ENCODE measurements at places on chromosomes 16 and 17.

DNA sequence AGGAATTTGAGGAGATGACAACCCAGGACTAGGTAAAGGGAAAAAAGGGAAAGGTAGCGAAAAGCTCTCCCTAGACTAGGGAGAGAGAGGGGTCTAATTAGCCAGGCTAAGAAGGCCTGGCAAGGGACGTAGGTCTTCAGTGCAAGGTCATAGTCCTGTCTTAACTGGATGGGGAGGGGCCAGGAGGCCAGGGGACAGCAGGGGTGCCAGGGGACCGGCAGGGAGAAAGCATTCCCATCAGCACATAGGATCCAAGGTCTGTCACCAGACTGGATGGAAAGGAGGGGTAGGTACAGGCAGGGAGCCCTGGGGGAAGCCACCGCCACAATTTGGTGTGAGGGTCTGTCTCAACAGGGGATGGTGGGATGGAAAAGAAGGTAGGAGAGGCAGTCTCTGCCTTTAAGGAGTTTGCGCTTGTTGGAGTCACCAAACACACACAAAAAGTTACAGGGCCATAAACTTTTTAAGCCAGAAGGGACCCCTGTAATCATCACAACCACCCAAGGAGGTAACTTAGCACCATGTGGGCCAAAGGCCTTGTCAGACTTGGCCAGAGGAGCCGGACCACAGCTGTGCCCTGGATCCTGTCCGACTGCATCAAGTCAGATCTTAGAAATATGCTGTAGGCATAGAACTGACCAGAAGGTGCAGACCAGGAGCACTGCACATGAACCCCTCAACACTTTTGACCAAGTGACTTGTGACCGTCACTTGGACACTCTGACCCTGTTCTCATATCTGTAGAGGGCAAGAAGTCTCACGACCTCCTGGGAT lies 10.0 kb downstream of the AXIN2 start:
- no peak for DNase-seq

GRCh38 chr17:63500543-63501390 lies 22.4 kb upstream of the KCNH6 start:
- no peak for DNase-seq

GRCh38 chr16:50121278-50121677 lies 31.8 kb upstream of the TENT4B start:
- DNase-seq = no peak

GRCh38 chr17:14935139-14935841 lies 329.8 kb downstream of the PMP22 start:
- no peak for DNase-seq

DNA sequence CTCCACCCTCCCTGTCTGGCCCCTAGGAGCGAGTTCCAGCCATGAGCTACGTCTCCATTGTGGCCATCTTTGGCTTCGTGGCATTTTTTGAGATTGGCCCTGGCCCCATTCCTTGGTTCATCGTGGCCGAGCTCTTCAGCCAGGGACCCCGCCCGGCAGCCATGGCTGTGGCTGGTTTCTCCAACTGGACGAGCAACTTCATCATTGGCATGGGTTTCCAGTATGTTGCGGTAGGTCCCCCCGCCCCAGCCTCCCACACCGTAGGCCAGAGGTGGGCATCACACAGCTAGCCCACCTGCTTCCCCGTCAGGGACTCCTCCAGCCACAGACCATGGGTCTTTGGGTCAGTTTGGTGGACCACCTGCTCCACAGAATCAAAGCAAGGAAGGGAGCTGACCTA lies 4.2 kb downstream of the SLC2A4 start:
- no peak for DNase-seq

DNA sequence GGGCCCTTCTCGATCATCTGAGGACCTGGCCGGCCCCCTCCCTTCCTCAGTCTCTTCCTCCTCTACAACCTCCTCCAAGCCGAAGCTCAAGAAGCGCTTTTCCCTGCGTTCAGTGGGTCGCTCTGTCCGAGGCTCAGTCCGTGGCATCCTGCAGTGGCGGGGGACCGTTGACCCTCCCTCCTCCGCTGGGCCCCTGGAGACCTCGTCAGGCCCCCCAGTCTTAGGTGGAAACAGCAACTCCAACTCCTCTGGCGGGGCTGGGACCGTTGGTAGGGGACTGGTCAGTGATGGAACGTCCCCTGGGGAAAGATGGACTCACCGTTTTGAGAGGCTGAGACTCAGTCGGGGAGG lies 2.8 kb downstream of the SH2B1 start:
- no peak for DNase-seq

DNA sequence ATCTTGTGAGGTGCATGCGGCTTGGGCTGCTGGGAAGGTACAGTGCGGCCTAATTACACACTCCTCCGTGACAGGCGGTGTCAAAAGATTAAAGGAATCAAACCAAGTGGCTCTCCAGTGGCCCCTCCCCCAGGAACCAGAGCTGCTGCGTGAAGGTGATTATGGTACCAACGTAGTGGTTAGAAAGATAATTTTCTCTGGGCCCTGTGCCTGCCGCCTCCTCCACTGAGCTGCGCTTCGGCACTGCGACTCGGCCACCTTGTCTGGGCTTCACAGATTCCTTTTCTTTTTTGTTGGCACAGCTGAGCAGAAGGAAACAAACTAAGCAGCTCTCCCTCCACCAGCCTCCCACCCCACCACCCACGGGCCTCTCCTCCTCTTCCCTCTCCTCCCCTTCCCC lies 113.2 kb upstream of the SDK2 start:
- no peak for DNase-seq

- no peak for DNase-seq
Measured at GRCh38 chr17:44909681-44910144, 5.6 kb downstream of the GFAP start.

DNA sequence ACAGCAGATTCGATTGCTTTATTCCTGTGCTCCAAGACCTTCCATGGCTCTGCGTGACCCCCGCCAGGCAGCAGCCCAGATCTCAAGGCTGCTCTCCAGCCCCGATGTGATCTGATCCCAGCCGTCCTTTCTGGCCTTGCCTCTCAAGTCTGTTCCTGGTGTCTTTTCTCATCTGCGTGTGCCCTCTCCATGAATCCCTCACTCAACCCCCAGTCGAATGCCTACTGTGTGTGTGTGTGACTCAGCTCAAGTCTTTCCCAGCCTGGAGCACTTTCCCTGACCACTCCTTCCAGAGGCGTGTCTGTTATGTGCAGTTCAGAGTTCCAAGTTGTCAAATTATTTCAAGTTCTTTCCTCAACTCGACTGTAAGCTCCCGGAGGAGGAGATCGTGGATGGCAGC lies 64.0 kb downstream of the MRM1 start:
- DNase-seq = no peak

- no peak for DNase-seq
Measured at GRCh38 chr17:74380959-74381808, 13.9 kb downstream of the GPR142 start.

DNA sequence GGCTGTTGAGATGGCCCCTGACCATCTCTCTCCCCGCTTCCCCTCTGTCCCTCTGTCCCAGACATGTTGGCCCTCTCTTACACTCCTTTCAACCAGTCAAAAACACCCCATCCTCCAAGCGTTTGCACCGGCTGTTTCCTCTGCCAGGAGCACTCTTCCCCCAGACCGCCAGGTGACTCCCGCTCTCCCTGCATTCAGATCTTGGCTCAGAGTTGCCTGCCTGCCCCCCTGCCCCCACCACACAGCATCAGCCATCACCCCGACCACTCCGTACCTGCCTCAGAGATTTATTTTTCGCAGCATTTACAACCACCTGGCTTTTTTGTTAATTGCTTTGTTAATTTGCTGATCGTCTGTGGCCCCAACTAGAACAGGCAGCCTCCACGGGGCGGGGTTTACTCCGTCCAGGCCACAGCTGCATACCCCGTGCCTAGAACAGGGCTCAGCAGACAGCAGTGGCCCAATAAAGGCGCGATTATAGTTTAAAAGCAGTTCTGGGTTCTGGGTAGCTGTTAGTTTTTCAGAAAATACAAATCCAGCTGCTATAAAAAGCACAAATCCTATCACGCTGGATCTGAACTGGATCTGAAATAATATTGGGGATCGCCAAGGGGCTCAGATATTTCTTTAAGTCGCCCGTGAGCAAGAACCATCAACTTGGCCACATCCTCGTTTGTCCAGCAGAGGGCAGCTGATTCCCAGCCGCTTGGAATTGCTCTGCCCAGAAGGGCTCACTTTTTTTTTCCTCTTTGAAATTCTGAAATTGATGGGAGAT lies 173.6 kb downstream of the IRF8 start:
- no peak for DNase-seq

GRCh38 chr17:10739386-10739785 lies 9.6 kb upstream of the TMEM220 start:
- no peak for DNase-seq

GRCh38 chr17:80252871-80253270 lies 7.8 kb upstream of the RNF213 start:
- peak; percentile 80 for DNase-seq

DNA sequence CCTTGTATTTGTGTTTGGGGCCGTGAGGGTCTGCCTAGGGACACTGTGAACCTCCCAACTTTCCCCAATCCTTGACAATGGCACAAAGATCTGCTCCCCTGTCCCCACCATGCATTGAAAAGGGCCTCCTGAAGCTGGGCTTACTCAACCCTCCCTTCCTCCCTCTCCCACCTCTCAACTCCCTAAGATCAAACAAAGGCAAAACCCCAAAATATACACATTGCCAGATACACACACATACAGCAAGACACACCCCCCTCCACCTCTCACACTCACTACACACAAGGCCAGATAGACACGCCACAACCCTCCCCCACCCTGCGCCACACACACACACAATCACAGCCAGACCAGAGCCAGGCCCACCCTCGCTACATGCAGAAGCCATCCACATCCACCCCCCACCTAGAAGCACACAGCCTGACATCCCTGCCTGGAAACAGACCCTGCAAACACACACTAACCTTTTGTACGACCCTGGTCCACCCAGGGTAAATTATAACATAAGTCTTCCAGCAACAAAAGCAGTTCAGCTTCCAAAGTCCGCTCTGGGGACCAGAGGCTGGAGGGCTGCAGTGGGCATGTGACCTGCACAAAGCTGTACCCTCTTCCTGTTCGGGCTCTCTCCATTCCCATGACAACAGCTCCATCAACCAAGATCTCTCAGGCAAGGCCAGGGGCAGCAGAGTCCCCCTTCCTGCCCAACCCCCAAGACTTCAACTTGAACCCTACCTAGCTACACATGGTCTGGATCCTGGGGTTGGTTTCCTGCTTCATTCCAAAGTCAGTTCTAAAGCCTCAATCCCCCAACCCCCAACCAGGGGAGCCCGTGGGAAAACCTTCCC lies 1.9 kb downstream of the PCGF2 start:
- no peak for DNase-seq

DNA sequence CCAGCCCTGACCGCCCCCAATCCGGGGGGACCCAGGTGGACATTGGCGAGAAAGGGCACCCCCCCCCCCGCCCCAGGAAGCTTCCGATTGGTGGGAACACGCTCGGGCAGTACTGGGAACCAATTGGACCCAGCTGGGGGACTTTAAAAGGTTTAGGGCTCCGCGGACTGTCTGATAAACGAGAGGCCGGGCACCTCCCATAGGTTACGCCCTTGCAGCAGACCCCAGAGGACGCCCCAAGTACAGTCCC lies 245 bp downstream of the TMEM256 start:
- DNase-seq = no peak

- no peak for DNase-seq
Measured at GRCh38 chr16:60811657-60812056, 1224.6 kb downstream of the CDH8 start.
